Tibial artery (tissue), 4 donors: ENCODE measurements at places on chromosomes 5 and 9.
A peak's percentile ranks its signal among the peaks of the same experiment; 100 is the strongest.

GRCh38 chr9:438961-439768 is 224.5 kb downstream of the DOCK8 start:
- no peak overlapping the region for H3K4me3 ChIP-seq
- no peaks in the 10 kb centered on the region for H3K4me1 ChIP-seq
- H3K27ac ChIP-seq: no peak overlapping the region
- H3K36me3 ChIP-seq: peaks cover 21% of the 10 kb centered on the region
- DNase-seq: no peak
- no peaks in the 10 kb centered on the region for H3K27me3 ChIP-seq

GRCh38 chr9:100619665-100620064 is 41.8 kb downstream of the CAVIN4 start:
- H3K36me3 ChIP-seq: no peaks in the 10 kb centered on the region
- H3K4me1 ChIP-seq: no peaks in the 10 kb centered on the region
- no peak for DNase-seq
- no peak overlapping the region for H3K27ac ChIP-seq

DNA sequence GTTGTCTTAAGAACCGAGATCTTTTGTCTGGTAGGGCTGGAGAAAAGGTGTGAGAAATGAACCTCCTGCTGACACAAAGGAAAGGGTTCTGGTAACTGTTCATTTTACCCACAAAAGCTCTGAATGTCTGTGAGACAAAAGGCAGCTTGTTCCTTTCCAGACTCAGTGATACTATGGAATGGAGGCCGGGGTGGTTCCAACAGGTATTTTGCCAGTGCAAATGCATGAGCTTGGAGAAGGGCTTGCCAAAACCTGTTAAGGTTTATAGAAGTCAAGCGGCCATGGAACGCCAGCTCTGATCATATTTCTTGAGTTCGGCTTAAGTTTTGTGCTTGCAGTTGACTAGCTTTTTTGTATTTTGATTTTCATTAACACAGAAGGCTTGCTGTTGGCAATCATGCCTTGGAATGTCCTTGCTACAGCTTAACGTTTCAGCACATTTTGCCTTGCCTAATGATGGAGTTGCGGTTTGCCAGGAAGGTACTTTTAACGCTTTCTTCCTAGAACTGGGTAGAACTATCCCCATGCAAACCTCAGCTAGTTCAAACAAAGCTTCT is 328.6 kb downstream of the PIK3R1 start:
- DNase-seq: no peak
- no peaks in the 10 kb centered on the region for H3K27me3 ChIP-seq
- H3K4me3 ChIP-seq: no peak overlapping the region
- no peaks in the 10 kb centered on the region for H3K36me3 ChIP-seq

DNA sequence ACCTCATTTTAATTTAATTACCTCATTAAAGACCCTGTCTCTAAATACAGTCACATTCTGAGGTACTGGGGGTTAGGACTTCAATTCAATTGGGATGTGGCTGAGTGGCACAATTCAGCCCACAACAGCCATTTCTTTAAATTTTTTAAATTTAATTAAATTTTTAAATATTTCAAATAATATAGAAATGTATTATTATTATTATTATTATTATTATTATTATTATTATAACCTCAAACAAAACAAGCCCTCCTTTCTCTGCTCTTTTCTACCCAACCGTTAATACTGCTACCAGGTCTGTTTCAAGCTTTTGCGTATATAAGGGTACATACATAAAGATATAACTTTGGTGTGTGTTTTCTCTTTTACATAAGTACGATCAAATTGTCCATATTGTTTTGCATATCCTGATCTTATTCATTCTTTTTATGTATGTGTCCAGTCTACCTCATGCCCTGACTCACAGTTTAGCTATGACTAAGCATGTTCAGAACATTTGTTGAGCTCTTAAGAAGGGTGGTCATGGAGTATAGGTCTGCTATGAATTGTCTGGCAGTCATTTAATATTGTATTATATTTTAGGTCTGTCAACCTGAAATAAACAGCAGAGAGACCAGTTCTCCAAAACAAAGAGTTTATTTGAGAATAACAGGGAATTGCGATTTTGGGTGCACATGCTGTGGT is 16.1 kb upstream of the RAB14 start:
- DNase-seq: no peak
- no peaks in the 10 kb centered on the region for H3K4me1 ChIP-seq
- H3K36me3 ChIP-seq: no peaks in the 10 kb centered on the region
- H3K27me3 ChIP-seq: no peaks in the 10 kb centered on the region

DNA sequence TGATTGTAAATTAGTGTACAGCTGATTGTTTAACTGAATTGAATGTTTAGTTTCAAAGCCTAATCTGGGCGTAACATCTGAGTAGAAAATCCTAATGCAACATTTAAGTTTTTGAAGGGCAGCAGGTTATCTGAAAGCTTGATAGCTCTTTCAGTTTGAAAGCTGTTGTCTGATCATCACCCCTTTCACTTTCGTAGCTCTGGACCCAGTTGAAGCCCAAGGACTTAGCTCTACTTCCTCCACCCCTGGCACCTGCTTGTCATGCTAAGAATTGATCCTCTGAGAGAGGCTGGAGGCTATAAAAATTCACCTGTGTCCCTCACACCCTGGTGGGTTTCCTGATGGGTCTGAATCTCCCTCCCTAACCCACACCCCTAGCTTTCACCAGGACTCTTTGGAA is 86.0 kb downstream of the ZFAND5 start:
- H3K27ac ChIP-seq: no peak overlapping the region
- no peaks in the 10 kb centered on the region for H3K4me1 ChIP-seq
- H3K36me3 ChIP-seq: no peaks in the 10 kb centered on the region
- DNase-seq: no peak

DNA sequence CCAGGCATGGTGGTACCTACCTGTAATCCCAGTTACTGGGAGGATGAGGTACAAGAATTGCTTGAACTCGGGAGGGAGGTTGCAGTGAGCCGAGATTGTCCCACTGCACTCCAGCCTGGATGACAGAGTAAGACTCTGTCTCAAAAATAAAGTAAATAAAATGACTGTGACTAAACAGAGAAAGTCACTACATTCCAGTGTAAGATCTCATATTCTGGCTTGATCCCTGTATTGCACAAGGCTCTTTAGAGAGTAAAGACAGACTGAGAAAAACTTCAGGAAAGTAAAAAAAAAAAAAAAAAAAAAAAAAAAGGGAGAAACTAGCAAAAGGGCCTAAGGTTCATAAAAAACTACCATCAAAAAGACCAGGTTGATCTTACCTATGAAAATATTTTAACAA is 106.6 kb upstream of the PJA2 start:
- H3K4me1 ChIP-seq: no peaks in the 10 kb centered on the region
- H3K4me3 ChIP-seq: no peak overlapping the region
- H3K27ac ChIP-seq: no peak overlapping the region
- no peak for DNase-seq

GRCh38 chr5:128038643-128039042 is 44.9 kb upstream of the SLC12A2 start:
- H3K36me3 ChIP-seq: no peaks in the 10 kb centered on the region
- H3K27ac ChIP-seq: no peak overlapping the region
- H3K27me3 ChIP-seq: no peaks in the 10 kb centered on the region
- DNase-seq: no peak
- no peak overlapping the region for H3K4me3 ChIP-seq
- no peaks in the 10 kb centered on the region for H3K4me1 ChIP-seq

GRCh38 chr5:88734191-88734640 is 148.8 kb downstream of the MEF2C start:
- no peaks in the 10 kb centered on the region for H3K27me3 ChIP-seq
- H3K4me3 ChIP-seq: peak overlapping the region; percentile 15
- no peaks in the 10 kb centered on the region for H3K36me3 ChIP-seq

DNA sequence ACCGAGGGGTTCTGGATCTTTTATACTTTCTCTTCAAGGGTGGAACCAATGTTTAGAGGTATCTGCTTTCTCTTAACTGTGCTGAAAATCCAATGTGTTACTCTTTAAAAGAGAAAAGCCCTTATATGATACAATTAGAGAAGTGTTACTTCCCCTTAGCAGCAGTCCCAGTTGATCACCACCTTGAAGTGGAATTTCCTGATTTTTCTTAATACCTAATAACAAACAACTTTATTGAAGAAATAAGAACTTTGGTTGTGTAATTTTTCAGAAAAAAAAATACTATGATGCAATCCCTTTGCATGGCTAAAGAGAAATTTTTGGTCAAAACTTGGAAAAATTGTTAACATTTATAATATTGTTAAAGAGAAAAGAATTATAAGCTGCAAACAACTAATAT is 24.7 kb downstream of the SLC1A3 start:
- no peaks in the 10 kb centered on the region for H3K4me1 ChIP-seq
- H3K27me3 ChIP-seq: no peaks in the 10 kb centered on the region
- no peak for DNase-seq
- no peak overlapping the region for H3K27ac ChIP-seq
